Pulmonary artery endothelial cell (primary cell): ENCODE measurements at places on chromosomes 2 and 18. TPM values are rescaled to one million over a fixed set of nuclear protein-coding genes. Genes with fewer than 3 reads are reported as not detected.

The ANO7 gene
- total RNA-seq: 0.25 and 0.59 TPM in 2 replicates

The UBXN4 gene
- 68.8 and 79.5 TPM in 2 replicates for total RNA-seq

The FABP1 gene
- total RNA-seq: not detected in 2 replicates

The SP3 gene
- total RNA-seq: 98.3 and 126 TPM in 2 replicates

The PARD6G gene
- 0.56 and 0.99 TPM in 2 replicates for total RNA-seq

The SCN9A gene
- total RNA-seq: 0.11 and 0.33 TPM in 2 replicates

The RESP18 gene
- not detected in 2 replicates for total RNA-seq

The POTEE gene
- total RNA-seq: 0.04 and 0.07 TPM in 2 replicates

The KCNS3 gene
- 2.6 and 4.7 TPM in 2 replicates for total RNA-seq

The NPHP1 gene
- 2.7 and 4.8 TPM in 2 replicates for total RNA-seq

The MSH2 gene
- total RNA-seq: 32.6 and 41.4 TPM in 2 replicates

The TOGARAM2 gene
- total RNA-seq: 0.14 TPM in 1 of 2 replicates, not detected in the other

The CYRIA gene
- 23.3 and 27.0 TPM in 2 replicates for total RNA-seq

The TBR1 gene
- 0.04 and 0.07 TPM in 2 replicates for total RNA-seq

The DUSP19 gene
- total RNA-seq: 2.1 and 4.5 TPM in 2 replicates

The C18orf63 gene
- not detected in 2 replicates for total RNA-seq

The RUFY4 gene
- total RNA-seq: not detected in 2 replicates

The LBX2 gene
- 2.4 and 4.2 TPM in 2 replicates for total RNA-seq

The OXER1 gene
- total RNA-seq: not detected in 2 replicates

The SPC25 gene
- 4.4 and 9.0 TPM in 2 replicates for total RNA-seq

The AOX1 gene
- 3.4 and 14.5 TPM in 2 replicates for total RNA-seq

The BCL11A gene
- total RNA-seq: 0.04 and 0.07 TPM in 2 replicates

The ANKMY1 gene
- total RNA-seq: 3.8 and 5.3 TPM in 2 replicates

The ADI1 gene
- 38.6 and 48.2 TPM in 2 replicates for total RNA-seq

The SELENOI gene
- total RNA-seq: 17.9 and 22.2 TPM in 2 replicates

The NR4A2 gene
- total RNA-seq: 0.07 and 0.11 TPM in 2 replicates

The SPDYA gene
- 0.79 and 1.0 TPM in 2 replicates for total RNA-seq
